ENCODE measurements at places on chromosomes 4 and X.

DNA sequence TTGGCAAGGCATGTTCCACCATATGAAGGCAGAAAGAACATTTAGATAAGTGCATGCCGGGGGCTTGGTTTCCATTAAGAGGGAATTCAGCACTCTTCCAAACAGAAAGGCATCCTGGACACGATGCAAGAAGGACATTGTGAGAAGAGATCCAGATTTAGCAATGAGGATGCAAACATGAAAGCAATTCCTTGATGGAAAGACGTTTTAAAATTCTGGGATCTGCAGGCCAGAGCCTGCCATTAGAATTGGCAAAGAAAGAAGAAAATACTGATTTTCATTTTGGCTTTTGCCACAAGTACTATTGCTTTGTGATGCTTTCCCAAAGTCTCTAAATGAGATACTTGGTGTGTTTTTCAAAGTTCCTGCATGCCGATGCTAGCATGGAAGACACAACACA is 367.6 kb downstream of the PPP3CA start:
- DNase-seq: no peak

DNA sequence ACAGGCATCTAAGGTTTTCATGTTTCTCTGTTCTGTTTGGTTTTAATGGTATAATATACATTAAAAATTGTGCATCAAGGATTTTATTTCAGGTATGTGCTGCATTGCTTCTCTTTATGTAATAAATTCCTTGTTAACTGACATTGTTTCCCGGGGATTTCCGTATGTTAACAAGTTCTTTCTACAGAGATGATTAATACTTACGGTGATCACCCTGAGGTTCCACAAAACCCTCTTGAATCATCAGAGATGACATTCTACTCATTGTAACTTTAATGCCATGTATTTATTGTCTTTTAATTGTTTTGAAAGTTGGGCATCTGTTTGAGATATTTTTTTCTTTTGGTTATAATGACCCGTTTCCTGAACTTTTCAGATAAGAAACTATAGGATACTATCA is 37.5 kb downstream of the ARHGAP10 start:
- no peak for DNase-seq

DNA sequence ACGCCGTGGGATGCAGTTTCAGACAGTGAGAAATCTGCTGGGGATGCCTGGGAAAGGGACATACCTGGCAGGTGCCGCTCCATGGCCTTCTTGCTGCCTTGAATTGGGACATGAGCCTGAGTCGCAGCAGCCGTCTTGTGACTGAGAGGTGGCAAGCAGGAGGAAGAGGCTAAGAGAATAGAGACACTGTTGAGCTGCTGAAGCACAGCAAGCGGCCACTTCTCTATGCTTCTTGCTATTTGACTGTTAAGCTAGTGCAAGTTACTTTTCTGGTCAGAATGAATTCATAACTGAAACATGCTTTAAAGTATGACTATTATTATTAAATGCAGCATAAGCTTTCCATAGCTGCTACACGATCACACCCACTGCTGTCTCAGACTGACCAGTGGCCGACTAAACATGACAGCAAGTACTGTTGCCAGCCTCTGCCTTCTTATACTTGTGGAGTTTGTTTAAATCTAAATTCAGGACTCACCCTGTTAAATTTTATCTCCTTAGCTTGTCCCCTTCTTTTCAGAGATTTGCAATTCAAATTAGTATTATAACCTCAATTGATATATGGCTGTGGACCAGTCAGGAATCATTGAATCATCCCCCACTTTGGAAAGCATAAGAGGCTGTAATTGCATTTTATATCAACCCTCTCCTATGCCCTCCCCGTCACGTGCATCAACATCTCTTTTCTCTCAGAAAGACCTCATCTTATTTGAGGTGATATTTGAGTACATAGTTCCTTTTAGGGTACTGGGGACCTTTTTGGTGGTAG is 24.8 kb upstream of the ACSL1 start:
- no peak for DNase-seq

GRCh38 chrX:119573840-119574393 is 446 bp upstream of the UBE2A start:
- DNase-seq: peak; percentile 52

GRCh38 chrX:155778844-155779553 is 102.1 kb upstream of the VAMP7 start:
- no peak for DNase-seq

Measured in ACHN (cell line).